ENCODE measurements at places on chromosomes 7 and 10.

- DNase-seq = no peak
Observed at GRCh38 chr7:101021703-101022102, 1.8 kb downstream of the MUC17 start.

- no peak for DNase-seq
Observed at GRCh38 chr10:94042834-94043175, 49.1 kb downstream of the PLCE1 start.

DNA sequence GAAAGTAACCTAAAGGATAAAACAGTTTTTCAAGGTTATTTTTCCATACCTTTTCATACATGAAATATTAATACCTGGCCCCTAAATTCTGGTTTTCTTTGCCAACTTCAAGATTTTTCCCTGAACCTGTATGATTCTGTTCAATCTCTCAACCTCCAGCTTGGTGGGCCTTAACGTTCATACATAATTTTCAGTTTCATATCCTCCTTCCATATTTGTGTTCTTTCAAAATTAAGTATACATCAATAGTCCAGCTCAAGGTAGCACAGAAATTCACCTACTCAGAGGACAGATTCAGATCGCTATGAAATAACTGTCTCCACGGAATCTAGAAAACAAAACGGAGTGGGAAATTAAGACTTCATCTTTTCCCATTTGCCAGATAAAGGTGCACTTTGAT is 505.8 kb upstream of the GHITM start:
- DNase-seq = no peak

- peak; percentile 53 for DNase-seq
Observed at GRCh38 chr10:70584909-70585544, 17.5 kb downstream of the PRF1 start.

DNA sequence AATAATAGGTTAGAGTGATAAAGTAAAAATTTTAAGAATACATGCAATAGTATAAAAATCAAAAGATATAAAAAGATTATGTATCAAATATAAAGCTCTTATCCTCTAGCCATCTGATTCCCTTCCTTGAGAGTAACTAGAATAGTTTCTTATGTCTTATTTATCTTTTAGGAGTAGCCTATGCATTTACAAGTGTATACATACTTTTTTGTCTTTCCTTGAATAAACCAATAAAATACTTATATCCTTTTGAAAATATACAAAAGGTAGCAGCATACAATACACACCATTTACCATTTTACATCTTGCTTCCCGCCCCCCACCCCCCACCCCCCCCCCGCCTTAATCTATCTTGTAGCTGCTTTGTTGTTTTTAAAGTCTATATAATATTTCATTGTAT is 31.4 kb downstream of the AHCYL2 start:
- no peak for DNase-seq

- DNase-seq = peak; percentile 5
Observed at GRCh38 chr7:64879086-64879730, 23.9 kb upstream of the ZNF273 start.

DNA sequence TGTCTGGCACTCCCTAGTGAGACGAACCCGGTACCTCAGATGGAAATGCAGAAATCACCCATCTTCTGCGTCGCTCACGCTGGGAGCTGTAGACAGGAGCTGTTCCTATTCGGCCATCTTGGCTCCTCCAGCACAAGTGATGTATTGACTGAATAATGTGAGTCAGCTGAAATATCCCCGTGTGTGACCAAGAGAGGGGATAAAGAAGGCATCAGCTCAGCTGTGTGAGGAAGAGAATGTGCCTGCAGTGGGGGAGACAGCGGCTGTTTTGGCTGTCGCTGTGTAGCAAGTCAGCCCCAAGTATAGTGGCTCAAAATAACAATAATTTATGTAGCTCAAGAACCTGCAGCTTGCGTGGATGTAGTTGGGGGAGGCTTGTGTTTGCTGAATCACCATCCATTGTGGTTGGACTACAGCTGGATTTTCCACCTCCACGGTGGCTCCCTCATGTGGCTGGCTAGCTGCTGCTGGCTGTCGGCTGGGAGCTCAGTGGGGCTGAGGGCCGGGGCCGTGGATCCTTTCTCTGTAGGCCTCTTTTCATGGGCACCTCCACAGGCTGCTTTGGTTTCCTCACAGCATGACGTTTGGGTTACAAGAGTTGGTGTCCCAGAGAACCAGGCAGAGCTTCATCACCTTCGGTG is 434.5 kb downstream of the CCSER2 start:
- DNase-seq = no peak

- DNase-seq = no peak
Observed at GRCh38 chr7:97043281-97043680, 18.6 kb upstream of the DLX5 start.

DNA sequence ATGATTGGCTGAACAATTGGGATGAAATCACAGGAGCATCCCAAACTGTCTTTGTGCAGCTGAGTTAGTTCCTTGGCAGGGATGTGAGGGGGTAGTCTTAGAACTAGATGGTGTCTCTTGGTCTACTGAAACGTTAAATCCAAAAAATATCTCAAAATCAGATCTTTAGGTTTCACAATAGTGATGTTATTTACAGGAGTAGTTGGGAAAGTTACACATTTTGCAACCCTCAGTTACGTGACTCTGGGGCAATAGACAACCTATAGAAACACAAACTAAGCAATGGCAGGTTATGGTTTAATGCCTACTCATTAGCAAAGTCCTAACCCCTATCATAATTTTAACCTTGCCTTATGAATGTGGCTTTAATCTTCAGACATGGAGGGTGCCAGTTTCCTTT is 24.0 kb downstream of the PKD1L1 start:
- no peak for DNase-seq

DNA sequence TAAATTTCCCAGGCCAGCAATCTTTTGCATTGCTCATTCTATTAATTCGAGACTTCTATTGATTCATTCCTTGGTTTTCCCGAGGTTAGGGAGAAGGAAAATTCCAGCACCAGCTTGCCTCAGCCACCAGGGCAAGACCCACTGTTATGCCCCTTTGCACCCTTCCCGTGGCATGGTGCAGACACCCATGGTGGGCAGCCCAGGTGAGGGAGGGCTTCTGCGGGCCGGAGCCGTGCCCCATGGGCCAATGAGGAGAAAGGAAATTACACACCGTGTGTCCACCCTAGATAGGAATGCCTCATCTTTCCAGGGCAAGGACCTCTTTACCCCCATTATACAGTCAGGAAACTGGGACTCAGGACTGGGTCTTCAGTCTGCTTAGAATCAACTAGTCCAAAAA is 4.5 kb upstream of the GRID1 start:
- DNase-seq = no peak

- no peak for DNase-seq
Observed at GRCh38 chr10:24418532-24418931, 209.6 kb downstream of the KIAA1217 start.

DNA sequence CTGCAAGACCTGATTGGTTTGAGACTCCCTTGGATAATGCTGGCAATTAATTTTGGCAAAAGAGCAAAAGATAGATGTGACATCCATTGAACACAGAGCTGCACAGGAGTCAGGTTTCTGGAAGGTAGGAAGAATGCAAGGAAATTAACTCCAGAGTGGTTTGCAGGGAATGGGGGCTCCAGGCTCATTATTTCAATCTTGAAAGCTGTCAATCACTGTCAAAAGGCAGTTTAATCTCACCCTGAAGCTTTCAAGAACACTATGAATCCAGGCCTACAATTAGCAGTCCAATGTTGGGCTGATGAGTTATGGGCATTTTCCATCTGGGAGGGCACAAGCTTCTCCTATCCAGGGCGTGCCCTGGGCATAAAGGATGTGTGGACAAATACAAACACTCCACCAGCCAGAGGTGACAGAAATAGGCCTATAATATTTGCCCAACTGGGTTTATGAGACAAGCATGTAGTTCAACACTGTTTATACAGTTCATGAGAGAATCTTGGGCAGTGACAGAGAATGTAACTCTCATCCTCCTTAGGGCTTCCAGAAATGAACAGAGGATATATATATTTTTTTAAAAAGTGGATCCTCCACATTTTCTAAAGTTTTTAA is 80.5 kb downstream of the KCNMA1 start:
- DNase-seq = no peak

- DNase-seq = no peak
Observed at GRCh38 chr7:46545790-46546189, 624.7 kb upstream of the IGFBP3 start.

DNA sequence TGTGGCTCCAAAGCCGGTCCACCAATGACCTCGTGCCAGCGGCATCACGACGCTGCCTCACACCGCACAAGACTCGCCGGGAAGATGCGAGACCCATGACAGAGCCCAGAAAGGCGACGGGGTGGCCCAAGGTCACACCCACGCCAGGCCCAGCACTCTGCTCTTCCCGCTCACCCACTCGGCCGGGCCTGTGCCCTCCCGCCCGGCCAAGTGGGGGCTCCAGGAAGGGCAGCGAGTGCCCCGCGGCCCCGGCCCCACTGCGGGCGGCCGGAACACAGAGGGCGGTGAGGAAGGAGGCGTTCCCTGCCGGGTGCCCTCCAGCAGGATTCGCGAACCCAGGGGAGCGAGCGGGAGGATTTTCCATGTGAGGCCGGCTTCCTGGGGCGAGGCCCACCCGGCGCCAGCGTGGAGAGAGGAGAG is 56.3 kb downstream of the PDGFA start:
- DNase-seq = no peak

DNA sequence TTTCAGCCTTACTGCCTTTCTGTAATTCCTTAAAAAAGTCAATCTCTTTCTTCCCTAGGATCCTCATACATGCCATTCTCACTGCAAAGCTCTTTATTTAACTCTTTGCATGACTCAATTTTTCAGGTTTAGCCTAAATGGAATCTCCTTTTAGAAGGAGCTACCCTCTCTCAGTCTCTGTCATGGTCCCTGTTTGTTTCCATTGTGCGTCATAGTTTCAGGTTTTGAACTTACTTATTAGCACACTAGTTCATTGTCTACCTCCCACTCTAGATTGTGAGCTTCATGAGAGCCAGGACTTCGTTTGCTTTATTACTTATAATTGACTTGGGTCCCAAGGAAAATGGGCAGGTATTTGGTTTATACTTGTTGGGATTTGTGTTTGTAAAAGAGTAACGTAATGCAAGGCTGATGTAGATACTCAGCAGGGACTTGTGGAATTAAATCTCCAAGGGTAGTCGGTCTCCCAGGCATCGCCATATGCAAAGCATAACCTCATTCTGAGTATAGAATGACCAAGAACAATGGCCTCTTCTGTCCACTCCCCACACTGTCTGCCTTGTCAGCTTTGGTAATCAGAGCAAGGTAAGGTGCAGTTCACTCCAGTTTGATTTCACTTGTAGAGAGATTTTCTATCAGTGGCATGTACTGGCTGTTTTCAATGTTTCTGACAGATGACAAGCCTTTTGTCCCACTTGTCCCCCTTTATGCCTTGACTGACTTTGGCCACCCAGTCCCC is 252.0 kb downstream of the SORCS3 start:
- no peak for DNase-seq

DNA sequence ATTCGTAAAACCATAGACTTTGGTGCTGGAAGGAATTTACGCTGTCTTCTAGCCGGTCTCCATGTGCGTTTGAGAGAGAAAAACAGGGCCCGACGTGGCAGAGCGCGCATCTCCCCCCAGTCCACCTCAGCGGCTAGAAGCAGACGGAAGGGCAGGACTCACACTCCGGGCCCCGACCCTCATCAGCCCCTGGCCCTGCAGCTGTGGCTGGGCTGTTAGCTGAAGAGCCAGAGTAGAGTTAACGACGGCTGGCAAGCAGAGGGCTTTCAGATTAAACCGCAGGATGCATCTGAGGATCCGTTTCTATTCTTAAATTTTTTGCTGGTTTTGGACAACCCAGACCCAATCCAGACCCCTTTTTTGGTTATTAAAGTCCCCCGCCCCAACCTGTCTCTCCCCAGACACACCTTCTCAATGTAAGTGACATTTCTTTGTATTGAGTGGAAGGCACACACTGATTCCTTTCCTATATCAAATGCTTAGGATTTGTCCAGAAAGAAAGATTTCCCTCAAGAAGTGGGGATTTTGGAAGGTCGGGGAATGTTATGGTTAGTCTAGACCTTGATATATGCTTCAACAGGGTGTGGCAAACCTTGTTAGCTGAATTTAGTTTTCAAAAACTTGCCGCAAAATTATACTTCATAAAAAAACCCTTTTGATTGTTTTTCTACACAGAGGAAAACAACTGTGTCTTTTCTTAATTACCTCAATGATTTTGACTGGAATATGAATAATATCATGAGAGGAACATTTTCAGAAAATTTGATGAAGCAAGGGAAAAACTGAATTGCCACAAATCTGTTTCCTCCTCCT is 1.7 kb upstream of the TBX20 start:
- DNase-seq = no peak

DNA sequence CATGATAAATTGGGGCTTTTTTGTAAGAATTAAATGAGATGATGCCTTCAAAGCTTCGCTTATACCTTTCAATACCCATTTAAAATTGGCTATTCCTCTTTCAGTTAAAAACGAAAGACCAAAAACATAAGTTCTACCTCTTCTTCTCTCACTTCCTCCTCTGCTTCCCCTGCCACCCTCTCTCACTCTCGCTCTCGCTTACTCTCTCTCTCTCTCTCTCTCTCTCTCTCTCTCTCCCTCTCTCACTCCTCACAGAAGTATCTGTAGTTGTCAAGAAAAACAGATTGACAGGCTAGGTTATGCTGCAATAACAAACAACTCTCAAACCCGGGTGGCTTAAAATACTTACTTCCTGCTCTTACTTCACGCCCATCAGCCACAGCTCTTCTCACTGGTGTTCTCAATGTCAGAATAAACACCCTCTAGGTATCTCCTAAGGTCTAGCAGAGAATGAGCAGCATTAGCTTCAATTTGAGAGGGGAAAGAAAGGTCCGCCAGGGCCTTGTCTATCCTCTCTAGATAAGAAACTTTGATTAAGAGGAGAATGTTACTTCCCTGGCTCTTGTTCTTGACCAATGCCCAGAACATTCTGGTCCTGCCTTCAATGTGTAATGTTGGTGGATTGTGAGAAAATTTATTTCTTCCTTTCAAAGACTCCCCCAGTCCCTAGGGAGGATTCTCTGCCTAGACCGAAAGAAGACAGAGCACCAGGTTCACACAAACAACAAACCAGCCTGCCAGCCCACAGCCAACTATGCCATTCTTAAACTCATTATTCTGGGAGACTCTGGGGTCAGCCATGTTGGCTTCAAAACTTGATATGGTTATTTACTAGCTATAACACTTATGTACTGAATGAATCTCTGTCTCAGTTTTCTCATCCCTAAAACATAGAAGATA is 1028.7 kb downstream of the XPNPEP1 start:
- DNase-seq = no peak

GRCh38 chr7:102834999-102835398 is 77.8 kb upstream of the LRRC17 start:
- no peak for DNase-seq

GRCh38 chr7:143516981-143517380 is 39.3 kb downstream of the TAS2R41 start:
- no peak for DNase-seq

Data from mesothelial cell of epicardium (in vitro differentiated cells).